Activated CD4-positive, alpha-beta T cell treated with anti-CD3 and anti-CD28 coated beads, Interleukin-2, amount 50 U/mL, for 24 hours (primary cell): ENCODE measurements at places on chromosomes 13 and 19.

DNA sequence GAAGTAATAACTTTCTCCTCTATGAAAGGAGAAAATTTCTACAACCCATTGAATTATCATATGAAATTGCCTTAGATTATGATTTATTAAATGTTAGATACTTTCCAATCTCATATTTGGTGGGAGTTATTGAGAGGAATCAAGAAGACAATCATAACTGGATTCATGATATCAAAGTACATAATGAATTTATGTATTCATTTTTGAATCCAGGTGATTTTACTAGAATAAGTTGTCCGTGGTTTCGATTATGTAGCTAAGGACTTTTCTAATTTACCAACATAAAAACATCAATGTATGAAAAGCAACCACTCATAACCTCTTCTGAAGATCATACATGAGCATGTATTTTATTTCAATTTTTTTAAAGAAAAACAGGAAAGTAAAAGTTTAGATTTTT, 1225.0 kb upstream of the MIR17HG start:
- DNase-seq, result no peak

GRCh38 chr19:43483281-43483680, 17.9 kb upstream of the LYPD3 start:
- no peak for DNase-seq

- DNase-seq, result no peak
Observed at GRCh38 chr13:41613471-41613870, 156.1 kb downstream of the RGCC start.

DNA sequence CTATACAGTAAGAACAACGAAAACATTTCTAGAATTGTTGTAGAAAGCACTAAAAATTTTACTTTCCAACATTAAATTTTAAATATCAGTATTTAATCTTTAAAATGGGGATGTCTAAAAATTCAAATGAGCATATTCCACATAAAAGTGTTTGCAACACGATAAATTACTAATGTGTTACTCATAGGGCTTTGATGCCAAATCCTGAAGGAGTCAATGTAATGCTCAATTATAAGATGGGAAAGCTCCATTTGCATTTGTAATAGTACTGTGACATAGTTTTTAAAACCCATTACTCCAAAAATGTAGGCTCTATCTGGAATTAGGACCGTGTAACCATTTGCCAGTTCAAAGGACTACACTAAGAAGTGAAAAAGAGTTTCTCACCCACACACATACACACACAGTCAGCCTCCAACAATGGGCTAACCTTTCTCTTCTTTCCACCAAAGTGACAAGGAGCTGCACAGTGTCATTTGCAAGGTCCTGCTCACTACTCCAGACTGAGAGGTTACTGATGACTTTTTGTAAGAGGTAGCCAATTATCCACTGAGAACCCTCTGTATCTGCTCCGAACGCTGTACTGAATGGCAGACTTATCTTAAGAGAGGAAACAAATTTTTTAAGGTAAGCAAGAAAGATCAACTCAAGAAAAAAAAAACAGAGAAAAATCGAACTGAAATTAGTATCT, 26.1 kb upstream of the EEF1AKMT1 start:
- DNase-seq, result no peak

DNA sequence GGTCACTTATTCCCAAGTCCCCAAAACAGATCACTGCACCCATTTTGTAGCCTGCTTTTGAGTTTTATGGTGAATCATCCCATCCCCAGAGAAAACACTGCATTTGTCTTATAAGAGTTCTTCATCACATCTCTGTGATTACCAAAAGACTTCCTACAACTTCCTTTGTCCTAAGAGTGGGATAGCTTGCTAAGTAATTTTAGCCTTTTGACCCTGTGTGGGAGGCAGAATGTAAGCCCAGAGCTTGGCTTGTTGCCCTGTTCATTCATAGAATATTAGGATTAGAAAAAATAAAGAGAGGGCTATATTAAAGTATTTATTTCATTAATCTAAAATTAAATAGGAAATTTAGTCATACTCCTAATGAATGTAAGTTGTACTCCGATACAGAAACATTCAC, 213.3 kb downstream of the MZT1 start:
- DNase-seq, result no peak

DNA sequence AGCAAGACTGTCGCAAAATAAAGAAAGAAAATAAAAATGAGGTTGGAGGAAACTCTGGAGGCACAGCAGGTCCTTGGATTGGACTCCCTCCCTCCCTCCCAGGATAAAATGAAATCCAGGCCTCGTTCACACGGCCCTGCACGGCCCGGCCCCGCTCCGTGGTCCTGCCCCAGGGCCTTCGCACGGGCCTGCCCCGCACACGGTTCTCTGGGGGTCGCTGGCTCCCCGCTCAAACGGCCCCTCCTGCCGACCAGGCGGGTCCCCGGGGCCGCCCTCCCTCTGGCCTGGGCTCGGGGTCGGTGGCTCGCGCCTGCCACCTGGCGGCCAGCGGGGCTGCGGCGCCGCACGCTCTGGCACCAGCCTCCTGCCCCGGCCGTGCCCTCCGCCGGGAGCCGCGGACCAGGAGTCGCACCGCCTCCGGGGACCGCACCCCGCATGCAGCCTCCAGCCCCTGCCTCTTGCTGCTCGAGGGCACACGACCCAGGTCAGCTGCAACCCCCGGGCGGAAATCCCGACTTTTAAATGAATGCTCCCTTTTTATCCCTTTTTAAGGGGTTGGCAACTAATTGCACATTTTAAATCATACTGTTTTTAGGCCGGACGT, 1.5 kb upstream of the WDR18 start:
- peak; percentile 62 for DNase-seq

DNA sequence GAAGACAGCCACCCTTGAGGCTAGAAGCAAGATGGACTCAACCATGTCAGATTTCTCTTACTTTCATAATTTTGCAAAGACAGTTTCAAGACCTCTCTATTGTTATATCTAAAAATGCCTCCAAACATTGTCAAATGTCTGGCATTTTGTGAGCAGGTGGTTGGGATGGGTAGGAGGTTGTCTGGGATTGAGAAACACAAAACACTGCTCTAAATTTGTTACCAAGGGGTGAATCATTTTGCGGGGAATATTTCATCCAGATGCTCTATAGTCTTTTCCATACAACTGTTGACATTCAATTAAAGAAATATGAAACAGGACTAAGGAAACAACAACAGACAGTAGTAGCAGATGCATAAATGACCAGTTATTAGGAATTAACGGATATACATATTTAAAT, 208.2 kb downstream of the ITGBL1 start:
- DNase-seq, result no peak

- no peak for DNase-seq
Observed at GRCh38 chr19:12346896-12347295, 13.5 kb upstream of the ZNF563 start.
